ENCODE measurements at places on chromosomes 6 and 20.

DNA sequence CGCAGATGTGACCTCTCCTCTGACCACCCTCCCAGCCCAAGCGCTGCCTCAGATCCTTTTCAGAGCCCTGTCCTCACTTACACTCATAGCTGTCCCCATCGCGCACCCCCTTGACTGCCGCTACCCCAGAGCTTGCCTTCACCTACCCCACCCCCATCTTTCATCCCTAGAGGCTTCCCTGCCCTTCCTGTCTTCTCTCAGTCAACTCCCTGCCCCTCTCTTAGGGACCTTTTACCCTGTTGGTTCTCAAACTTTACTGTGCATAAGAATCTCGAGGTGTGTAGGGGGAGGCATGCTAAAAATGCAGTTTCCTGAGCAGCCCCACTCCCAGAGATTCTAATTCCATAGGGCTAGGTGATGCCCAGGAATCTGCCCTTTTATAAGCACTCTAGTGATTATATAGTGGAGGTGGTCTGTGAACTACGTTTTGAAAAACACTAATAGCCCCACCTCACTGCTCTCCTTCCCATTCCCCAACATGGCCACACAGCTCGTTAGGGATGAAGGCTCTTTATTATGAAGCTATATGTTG is 725 bp downstream of the TM9SF4 start:
- peak; percentile 8 for DNase-seq

DNA sequence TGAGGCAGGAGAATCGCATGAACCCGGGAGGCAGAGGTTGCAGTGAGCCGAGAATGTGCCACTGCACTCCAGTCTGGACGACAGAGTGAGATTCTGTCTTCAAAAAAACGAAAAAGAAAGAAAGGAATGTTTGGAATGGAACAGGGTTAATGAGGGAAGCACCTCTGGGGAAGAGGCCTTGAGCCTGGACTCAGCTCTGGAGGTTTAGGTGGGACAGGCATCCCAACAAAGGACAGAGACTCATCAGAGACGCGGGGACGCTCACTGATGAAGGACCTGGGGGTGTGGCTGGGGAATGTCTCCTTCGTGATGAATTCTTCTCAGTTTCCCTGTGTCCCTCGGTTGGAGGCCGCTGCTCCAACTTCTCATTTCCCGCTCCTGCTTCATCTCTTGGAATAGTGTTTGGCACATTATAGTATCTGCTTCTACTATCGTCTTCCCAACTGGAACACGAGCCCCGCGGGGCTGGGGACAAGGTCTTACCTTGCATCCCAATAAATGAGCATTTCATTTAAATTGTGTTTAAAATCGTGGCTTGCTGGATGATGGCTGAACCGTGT is 27.6 kb downstream of the KIF25 start:
- DNase-seq: no peak

GRCh38 chr6:6640926-6641325 is 52.4 kb downstream of the LY86 start:
- DNase-seq: no peak

- DNase-seq: peak; percentile 87
These were observed 27.1 kb upstream of the SYNCRIP start for GRCh38 chr6:85669735-85670194.

DNA sequence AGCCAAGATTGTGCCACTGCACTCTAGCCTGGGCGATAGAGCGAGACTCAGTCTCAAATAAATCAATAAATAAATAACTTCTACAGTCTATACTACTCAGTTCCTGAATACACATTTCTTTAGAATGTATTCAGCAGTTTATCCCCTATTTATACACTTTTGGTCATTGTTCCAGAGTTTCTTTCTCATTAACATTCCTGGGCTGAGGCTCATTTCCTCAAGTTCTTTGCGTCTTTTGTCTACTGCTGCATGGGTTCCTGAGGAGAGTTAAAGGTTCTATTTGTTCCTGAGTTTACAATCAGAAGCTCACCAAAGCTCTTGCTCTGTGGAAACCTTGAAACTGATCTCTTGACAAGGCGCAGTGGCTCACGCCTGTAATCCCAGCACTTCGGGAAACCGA is 37.7 kb upstream of the SASH1 start:
- DNase-seq: peak; percentile 20

DNA sequence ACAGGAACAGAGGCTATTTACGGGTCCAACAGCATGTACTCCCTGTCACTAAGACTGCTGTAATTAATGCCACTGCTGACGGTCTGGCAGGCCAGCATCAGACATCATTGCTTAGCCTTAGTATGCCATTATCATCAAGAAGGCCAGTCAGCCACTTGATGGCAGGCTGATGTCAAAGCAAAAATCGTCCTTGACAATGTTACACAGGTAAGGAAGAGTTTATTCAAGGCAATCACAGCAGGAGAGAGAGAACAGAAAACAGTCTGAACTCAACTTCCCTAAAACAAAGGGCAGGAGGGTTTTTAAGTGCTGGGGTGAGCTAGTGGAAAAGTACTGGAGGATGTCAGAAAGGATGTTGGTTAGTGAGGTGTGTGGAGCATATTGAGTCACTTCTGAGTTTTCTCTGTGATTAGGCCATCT is 25.1 kb downstream of the FKBP1C start:
- DNase-seq: no peak

GRCh38 chr6:78850621-78851020 is 16.7 kb upstream of the IRAK1BP1 start:
- peak; percentile 18 for DNase-seq

DNA sequence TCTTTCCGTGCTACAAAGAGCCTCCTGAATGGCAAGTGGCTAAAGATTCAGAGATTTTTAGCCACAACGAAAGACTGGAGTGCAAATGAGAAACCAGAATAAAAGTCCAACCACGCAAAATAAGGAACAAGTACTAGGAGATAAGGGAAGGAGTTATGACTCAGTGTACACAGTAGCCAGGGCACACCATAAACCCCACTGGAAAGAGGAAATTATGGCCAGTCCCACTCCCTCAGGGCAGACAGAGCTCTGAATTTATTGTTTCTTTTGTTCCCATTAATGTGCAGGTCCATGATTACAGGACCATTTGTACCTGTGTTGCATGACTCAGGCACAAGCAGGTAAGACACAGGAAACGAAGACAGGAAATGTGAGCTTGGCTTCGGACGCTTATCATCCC is 150.3 kb upstream of the PREP start:
- DNase-seq: peak; percentile 87

DNA sequence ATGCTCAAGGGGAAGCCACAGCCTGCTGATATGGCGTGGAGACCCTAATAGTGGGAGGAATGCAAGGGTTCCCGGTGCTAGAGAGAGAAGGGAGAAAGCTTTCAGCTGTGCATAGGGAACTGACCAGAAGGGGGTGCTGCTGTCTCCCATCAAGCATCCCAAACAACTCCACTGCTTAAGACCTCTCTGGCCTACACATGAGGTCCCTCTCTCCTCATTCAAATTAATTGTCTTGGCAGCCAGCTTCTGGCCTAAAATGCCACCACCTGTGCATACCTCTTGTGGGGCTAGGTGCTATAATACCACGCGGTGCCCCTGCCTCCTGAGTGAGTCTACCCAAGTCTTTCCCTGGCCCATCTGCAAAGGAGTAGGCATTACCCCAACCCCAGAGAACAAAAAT is 14.5 kb downstream of the ADISSP start:
- DNase-seq: peak; percentile 77

- DNase-seq: peak; percentile 60
These were observed 2.2 kb downstream of the HIVEP2 start for GRCh38 chr6:142942805-142943227.

DNA sequence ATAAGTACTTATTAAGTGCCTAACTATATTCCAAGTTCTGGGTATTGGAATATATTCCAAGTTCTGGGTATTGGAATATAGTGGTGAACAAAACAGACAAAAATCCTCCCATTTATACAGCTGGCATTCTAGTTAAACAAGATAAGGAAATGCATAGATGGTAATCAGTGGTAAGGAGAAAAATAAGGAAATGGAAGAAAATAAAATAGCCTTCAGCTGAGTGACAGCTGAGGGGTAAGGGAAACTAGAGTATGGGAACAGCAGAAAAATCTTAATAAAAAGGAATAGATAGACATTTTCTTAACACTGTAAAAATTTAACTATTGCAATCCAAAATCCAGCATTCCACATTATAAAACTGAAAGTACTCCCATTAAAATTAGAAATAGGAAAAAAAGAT is 17.2 kb upstream of the WFDC10A start:
- no peak for DNase-seq

DNA sequence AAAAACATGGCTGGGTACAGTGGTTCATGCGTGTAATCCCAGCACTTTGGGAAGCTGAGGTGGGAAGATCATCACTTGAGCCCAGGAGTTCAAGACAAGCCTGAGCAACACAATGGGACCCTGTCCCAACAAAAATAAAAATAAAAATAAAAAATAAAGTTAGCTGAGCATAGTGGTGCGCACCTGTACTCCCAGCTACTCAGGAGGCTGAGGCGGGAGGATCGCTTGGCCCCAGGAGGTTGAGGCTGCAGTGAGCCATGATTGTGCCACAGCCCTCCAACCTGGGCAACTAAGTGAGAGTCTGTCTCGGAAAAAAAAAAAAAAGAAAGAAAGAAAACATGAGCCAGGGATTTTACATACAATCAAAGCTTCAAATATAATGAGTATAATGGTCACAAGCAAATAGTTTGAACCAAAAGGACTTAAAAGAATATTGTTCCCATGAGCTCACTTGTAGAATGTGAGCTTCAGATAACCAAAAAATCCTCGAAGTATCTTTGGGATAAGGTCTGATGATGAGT is 31.1 kb downstream of the RANBP9 start:
- DNase-seq: no peak

DNA sequence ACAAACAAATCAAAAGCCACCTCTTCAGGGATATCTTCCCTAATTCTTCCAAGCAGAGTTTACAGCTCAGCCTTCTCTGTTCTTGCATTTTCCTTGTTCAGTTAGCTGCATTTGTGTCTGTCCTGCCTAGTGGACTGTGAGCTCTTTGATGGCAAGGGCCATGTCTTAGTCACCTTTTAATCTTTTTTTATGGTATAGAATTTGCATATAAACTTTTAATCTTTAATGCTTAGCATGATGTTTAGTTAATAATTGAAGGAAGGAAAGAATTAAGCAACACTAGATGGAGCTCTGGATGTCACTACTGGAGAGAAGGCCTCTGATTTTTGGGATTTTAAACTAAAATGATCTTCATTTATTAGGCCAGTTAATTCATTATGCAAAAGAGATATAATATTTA is 12.1 kb downstream of the PPP2R5D start:
- no peak for DNase-seq

DNA sequence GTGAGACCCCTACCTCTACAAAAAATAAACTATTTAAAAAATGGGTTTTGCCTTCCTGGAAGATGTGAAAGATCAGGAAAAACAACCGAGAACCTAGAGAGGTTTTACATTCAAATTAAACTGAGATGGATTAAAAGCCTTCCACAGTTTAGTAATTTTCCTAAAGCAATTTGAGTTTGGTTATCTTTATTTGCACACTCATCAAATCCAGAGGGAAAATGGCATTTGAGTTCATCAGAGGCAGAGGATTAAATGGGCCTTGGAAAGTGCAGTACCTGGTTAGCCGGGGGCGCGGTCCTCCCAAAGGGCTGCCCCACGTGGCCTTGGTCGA is 157.0 kb upstream of the INSM1 start:
- DNase-seq: no peak

DNA sequence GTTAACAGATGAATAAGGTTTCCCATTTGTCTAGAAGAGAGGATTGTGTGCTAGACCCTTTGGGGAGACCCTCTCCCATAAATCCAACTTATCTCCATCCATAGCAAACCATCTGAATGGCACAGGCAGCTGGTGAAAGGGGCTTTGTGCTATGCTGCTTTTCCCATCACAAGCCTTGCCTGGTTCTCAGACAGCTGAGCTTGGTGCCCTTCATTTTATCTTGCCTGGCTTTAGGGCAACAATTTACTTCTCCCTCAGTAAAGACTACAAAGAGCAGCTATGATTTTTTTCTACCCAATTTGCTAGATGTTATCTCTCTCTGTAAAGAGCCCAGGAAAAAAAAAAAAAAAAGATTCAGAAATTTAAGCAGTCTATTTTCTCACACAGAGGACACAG is 117.0 kb upstream of the COL21A1 start:
- no peak for DNase-seq

DNA sequence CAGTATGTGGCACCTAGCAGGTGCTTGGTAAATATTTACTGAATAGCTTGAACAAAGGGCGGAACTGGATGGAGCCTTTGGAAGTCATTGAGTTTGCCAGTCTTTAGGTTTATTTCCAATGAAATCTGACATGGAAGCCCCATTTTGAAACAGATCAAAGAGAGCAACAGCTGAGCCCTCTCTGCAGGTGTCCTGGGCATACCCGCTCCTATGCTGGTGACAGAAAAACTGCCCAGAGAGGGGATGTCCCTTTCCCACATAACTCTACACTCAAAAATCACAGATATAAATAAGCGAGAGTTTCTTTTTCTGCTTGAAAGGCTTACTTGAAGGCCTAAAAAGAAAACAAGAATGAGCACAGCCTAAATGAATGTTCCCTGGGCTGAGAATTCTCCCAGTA is 53.0 kb upstream of the RALY start:
- DNase-seq: no peak

GRCh38 chr20:31716818-31717477 is 5.7 kb downstream of the BCL2L1 start:
- DNase-seq: no peak

- no peak for DNase-seq
These were observed 128.0 kb downstream of the INSM1 start for GRCh38 chr20:20495729-20496503.

DNA sequence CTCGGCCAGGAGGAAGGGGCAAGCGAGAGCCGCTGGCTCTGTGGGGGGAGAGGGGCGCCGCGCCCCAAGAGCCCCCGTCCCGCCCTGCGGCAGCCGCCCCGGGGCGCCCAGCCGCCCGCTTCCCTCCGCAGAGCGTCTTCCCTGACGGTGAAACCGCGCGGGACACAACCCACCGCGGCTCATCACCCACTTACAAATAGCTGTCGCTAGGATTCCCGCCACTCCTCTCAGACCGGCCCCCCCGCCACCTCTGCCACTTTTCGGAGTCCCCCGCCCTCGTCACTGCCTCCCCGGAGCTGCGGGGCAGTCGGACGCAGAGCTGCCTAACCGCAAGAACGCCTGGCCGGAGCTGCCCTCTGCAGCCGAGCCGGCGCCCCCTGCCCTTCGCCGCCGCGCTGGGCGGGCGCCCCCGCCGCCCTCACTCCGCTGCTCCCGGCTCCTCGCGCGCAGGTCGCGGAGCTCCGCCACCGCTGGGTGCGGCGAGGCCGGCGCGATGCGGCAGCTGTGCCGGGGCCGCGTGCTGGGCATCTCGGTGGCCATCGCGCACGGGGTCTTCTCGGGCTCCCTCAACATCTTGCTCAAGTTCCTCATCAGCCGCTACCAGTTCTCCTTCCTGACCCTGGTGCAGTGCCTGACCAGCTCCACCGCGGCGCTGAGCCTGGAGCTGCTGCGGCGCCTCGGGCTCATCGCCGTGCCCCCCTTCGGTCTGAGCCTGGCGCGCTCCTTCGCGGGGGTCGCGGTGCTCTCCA is at the start of gene SLC35D3:
TSS of gene SLC35D3 (plus strand) at position 366 of the 749 bp plus-strand sequence. CDS start at position 494, 128 bp downstream.
- peak; percentile 7 for DNase-seq

DNA sequence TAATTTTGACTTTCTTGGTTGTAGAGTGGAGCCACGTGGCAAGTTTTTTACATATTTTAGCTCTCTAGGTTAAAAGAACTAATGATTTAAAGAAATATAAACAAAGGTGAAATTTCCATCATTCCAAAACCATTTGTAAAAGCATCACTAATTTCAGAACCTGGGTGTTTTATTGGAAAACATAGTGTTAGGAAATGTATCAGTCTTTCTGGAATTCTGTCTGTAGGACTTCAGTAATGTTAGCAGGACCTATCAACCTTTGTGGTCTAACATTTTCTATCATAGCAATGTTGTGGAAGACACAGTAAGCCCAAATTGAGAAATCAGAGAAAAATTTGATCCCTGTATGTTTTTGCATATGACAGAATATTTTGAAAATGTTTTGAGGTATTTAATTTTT is 28.3 kb downstream of the L3MBTL3 start:
- DNase-seq: no peak
